ENCODE measurements at places on chromosomes 11 and 22.
A peak's percentile ranks its signal among the peaks of the same experiment; 100 is the strongest.

DNA sequence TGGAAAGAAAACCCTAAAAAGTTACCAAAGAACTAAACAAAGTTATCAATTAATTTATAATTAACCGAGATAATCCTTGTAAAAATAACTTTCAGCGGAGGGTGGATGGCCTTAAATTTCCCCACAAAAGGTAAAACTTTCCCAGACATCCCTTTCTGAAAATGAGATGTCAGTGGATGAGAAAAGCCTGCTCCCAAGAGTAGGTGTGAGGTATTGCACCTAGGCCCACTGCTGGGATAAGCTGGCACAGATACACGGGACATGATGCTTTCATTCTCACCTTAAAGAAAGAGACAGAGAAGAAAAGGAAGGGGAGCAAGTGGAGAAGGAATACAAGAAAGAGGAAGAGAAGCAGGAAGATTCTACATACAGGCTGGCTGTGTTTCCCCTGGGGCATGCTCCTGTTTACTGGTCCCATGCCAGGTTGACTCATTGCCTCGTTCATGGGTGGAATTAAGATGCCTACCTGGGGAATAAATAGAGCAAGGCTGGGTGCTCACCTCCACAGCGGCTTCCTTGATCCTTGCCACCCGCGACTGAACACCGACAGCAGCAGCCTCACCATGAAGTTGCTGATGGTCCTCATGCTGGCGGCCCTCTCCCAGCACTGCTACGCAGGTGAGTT lies at the start of gene SCGB2A2:
Gene SCGB2A2, plus strand, starts transcription at position 505 of the 625 bp plus-strand sequence. Its CDS starts 59 bp downstream, at position 564.
- DNase-seq: no peak

- DNase-seq: no peak
Measured at GRCh38 chr11:34653851-34654482, 33.1 kb downstream of the EHF start.

GRCh38 chr11:100269516-100269915 lies 417.6 kb upstream of the ARHGAP42 start:
- no peak for DNase-seq

- DNase-seq: no peak
Measured at GRCh38 chr11:79973721-79974617, 533.1 kb upstream of the TENM4 start.

DNA sequence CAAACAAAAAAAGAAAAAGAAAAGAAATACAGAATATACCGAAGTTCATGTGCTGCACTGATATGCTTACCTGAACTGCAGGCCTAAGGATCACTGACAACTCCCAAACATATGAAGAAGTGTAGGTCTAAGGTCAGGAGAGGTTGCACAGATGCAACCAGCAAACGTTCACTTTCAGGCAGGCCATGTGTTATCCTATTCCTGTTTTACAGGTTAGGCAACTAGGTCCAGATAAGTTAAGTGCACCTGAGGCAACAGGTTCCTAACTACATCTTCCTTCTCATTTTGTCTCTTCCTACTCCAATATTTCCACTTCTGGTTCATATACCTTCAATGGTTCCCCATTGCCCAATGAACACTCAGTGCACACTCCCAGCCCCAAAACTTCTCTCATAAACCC lies 15.1 kb downstream of the PI4KA start:
- no peak for DNase-seq

- peak; percentile 32 for DNase-seq
Measured at GRCh38 chr22:46036558-46037408, 59.8 kb upstream of the WNT7B start.

DNA sequence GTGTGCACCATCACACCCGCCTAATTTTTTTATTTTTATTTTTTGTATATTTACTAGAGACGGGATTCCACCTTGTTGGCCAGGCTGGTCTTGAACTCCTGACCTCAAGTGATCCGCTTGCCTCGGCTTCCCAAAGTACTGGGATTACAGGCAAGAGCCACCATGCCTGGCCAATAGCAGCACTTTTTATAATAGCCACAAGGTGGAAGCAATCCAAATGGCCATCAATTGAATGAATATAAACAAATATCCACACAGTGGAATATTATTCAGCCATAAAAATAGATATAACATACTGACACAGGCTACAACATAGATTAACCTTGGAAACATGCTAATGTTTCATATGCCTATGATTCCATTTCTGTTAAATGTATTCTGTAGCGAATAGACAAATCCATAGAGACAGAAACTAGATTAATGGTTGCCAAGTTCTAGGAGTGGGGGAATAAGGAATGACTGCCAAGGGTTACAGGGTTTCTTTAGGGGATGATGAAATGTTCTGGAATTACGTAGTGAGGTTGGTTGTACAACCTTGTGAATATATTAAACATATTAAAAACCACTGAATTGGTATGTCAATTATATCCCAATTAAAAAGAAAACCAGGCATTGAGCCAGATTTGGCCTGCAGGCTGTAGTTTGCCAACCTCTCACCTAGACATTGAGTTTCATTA lies 4.8 kb downstream of the VPS51 start:
- DNase-seq: no peak
